ENCODE measurements at places on chromosomes 13 and 19. TPM values are rescaled to one million over a fixed set of nuclear protein-coding genes. Genes with fewer than 3 reads are reported as not detected.

DNA sequence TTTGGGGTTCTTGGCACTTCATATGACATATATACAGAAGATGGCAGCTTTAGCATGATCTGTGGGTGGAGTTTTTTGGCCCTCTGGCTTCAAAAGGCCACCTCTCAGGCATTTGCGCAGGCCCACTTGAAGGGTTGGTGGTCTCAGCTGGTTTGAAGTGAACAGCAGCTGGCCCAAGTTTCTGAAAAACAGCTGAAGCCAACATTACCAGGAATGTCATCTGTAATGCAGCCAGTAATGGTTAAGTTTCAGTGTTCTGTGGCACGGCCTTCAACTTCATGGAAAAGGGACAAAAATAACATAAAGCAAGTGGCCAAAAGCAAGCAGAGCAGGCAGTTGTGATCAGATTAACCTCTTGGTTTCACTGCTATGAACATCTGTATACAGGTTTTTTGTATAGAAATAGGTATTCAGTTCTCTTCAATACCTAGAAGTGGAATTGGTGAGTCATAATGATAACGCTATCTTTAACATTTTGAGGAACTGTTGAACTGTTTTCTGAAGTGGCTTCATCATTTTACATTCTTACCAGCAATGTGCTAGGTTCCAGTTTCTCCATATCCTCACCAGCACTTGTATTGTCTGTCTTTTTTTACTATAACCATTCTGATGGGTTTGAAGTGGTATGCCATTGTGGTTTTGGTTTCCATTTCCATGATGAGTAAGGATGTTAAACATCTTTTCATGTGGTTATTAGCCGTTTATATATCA is 245.4 kb downstream of the SHISA2 start:
- no peak for DNase-seq

GRCh38 chr13:74919914-74920313 is 562.1 kb downstream of the TBC1D4 start:
- DNase-seq = no peak

DNA sequence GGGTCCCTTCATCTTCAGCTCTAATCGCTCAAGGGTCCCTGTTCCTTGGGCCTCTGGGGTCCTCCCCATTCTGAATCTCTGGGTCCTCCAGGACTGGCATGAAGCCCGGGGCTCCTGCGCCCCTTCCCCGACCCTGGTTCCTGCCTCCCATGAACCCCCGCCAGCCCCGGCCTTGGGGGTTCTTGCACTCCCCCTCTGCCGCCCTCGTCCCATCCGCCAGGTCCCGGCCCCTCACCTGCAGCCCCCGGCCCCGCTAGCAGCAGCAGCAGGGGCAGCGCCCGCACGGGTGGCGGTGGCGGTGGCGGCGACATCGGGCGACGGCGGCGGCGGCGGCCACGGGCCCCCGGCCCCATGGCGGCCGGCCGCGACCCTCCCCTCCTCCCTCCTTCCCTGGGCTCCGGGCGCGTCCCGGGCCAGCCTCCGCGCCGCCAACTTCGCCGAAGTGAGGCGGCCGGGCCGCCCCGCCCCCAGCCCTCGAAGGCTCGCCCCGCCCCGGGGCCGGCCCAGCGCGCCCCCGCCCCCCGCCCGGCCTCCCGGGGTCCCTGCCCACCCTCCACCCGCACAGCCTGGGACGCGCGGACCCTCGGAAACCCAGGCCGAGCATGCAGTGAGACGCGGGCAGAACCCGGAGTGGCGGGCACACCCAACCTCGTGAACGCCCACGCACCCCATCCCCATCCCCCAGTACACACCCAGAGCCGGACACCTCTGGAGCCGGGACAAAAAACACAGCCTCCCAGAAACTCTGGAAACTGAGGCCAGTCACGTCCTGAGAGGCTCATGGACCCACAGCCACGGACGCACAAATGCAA is at the start of gene NOTCH3:
TSS of gene NOTCH3 (minus strand) at position 443 of the 812 bp plus-strand sequence. CDS start at position 353, 90 bp downstream.
- no peak for DNase-seq

- DNase-seq = no peak
Observed at GRCh38 chr19:2464389-2464788, 7.6 kb upstream of the LMNB2 start.

GRCh38 chr19:23281663-23282276 is 31.6 kb upstream of the ZNF724 start:
- no peak for DNase-seq

DNA sequence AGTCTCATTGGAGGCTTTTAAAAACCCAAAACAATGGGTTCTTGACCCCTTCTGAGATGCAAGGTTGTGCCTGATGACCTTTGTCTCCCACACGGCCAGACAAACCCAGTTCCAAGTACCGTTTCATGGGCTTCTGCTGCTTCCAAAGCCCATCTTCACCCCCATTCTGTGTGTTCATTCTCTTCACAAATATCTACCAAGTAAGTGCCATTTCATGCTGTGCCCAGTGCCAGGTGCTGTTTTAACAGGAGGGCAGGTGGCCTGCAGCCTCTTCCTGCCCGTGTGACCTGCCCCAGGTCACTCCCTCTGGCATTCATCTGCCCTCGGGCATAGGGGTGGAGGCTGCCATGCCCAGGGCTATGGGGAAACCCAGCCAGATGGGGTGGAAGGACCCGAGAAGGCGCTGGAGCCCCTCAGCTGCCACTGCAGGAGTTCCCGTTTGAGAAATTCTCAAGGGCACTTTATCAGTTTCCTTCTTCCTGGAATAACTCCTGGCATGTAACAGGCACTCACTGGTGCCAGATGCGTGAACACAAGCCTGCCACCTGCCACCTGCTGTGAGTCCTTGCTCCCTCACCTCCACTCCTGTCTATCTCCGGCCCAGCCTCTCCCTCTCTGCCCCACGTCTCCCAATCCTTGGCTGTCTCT is 12.5 kb downstream of the CAPN12 start:
- no peak for DNase-seq

DNA sequence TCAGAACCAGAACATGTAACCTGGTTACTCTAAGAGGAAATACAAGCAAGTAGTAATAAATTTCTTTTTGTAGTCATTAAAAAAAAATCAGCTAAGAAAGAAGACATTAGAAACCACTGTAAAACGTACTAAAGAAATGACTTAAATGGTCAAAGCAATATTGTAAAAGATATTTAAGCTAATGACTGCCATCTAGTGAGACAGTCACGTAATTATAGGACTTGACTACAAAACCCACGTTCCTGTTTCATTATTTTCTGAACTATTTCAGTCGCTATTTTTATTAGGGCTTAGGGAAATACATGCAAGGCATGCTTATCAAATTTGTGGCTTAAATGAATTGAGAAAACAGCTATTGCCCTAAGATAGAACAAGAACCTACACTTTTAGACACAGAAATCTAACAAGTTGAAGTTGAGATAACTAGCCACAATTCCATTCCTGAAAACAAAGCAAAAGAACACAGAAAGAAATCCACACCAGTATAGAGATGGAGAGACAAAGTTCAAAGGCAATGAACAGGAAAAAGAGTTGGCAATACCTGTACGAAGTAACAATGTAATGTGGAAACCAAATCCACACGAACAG is 17.9 kb downstream of the ALG5 start:
- no peak for DNase-seq

DNA sequence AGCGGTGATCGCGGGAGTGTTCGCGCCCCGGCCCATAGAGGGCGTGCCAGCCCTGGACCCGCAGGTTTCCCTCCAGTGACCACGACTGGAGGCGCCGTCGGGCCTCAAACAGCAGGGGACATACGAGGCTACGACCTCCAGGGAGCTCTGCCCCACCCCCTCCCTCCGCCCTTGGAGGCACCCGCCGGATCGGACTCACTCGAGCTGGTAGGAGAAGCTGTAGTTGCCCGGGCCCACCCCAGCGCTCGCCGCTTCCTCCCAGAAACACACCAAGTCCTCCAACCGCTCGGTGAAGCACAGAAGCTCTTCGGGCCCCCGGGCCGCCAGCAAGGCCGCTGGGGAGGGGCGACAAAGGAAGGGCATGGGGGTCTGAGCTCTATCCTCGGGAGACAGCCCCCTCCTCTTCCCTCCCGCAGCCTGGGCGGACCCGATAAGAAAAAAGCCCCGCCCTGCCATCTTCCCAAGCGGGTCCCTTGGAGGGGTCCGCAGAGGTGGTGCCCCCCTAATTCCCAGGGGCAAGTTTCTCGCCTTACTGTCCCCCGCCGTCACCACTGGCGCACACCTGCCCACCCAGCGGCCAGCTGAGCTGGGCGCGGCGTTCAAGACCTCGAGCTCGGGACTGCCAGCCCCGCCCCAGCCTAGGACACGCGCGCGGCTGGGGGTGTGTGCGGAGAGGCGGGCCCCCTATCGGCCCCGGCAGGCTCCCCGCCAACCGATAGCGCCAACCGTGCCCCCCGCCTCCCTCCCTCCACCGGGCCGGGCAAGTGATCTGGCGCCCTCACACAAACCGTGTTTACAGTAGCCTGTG is 1.0 kb downstream of the EPOR start:
- no peak for DNase-seq

Gene CCNA1
- polyA plus RNA-seq = 0.71 TPM

Gene FARP1
- 265 TPM for polyA plus RNA-seq

Gene IGFL2
- polyA plus RNA-seq = not detected
